ENCODE measurements at places on chromosomes 11 and 22. TPM values are rescaled to one million over a fixed set of nuclear protein-coding genes. Genes with fewer than 3 reads are reported as not detected.

GRCh38 chr11:75955443-75955842, 140.4 kb downstream of the UVRAG start:
- no peak for DNase-seq

The APOBEC3G gene
- 17.8 TPM for total RNA-seq

DNA sequence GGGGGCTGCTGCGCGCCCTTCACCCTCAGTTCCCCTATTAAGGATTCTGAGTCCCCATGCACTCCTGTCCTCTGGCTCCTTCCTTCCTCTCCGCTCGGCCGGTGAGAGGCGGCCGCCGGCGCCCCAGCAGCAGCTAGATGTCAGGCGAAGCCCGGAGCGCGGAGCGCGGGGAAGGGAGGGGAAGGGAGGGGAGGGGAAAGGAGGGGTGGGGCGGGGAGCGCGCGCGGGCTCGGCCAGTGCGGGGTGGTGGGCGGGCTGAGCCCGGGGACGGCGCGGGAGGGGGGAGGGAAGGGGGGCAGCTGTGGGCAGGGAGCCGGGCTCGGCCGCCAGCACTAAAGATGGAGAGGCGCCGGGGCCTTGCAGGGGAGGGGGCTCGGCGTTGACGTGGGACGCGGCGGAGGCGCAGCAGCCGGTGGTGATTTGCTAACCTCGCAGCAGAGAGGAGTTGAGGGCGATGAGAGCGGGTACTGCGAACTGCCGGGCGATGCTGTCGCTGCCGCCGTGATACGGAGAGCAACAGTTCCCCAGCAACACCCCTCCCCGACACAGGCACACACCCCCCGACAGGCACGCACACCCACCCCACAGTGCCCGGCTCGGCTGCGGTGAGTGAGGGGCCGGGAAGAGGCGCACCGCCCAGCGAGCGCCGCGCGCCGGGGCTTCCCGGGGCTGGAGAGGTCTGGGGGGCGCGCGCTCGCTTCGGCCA, at the start of gene ZBTB16:
Gene ZBTB16 (plus strand): TSS at position 434 of the 706 bp plus-strand sequence. CDS start 3,590 bp downstream, outside the sequence.
- DNase-seq, result peak; percentile 87

DNA sequence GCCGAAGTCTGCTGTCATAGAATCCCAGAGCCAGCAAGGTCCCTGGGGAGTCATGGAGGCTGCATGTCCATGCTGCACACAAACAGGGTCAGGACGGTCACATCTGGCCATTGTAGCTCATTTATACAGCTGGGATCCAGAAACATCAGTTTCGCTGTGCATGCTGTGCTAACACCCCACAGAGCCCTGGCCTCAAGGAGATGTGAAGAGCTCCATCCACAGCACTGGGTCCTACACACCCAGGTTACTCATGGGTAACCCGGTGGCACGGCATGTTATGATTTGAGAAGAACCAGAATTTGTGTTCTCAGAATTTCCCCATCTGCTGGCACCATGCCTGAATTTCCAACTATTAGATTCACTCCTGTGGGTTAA, 146.3 kb upstream of the ARHGAP20 start:
- peak; percentile 71 for DNase-seq

DNA sequence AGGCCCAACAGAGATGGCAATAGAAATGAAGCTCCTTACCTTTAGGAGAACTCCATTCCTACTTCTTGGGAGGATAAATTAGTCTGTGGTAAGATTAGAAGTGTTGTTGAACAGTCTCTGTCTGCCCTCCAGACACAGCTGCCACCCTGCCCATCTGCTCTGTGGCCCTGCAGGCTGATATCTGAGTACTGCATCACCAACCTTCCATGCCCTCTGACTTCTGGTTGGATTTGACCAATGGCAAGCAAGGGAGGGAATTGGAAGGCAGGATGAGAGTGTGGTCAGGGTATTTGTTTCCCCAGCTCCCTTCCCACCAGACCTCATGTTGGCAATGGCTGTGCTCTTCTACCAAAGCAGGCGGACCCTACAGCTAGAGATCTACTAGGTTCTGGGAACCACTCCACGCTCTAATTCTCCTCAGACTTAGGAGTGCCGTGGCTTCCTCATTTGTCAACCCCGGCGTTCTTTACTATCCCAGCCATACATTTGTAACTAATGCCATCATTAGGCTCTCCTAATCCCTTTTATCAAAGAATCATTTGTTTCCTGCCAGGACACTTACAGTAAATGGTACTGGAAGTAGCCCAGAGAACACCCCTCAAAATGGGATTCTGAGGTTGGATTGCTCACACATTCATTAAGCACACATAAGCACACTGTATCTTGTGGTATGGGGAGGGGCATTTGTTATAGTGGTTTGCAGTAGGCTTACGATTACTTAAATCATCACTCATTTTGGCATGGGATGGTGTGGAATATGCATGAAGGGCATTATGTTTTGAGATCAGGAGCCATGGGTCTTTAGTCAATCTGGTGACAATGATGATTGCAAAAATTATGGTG, 35.4 kb upstream of the CD44 start:
- DNase-seq, result no peak
